ENCODE measurements at places on chromosomes 16 and 17. TPM values are rescaled to one million over a fixed set of nuclear protein-coding genes. Genes with fewer than 3 reads are reported as not detected.

DNA sequence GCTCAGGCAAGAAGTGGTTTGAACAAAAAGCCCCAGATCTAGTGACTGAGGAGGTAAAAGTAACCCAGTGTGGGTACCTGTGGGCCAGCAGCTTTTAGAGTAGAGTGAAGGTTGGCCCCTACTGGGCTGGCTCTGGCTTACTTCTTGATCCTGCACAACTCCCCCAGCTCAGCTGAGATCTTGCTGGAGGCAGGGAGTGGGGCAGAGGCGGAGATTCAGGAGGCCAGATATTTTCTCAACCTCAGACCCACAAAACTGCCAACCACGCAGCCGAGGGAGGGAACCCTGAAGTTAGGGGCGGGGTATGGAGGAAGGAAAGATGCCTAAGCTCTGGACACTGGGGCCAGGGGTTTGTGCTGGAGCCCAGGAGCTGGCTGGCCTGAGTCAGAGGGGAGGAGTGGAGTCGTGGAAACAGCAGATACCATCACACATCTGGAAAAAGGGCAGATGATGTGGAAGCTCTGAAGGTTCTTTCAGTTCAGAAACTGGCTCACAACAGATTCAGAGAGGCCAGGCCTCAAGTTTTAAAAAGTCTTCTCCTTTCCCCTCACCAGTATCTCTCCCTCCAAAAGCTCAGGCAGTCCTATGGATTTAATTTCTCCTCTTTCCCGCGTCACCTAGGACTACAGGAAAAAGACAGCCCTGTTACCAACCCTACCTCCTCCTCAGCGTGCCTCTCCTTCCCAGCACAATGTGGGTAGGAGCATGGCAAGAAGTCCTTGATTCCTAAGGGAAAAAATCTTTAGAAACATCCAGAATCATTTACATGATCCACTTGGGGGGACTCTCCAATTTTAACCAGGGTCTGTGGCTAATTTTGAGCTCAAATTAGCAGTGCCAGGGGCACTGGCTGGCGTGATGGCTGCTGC lies 48.1 kb downstream of the MYO18A start:
- DNase-seq: no peak

DNA sequence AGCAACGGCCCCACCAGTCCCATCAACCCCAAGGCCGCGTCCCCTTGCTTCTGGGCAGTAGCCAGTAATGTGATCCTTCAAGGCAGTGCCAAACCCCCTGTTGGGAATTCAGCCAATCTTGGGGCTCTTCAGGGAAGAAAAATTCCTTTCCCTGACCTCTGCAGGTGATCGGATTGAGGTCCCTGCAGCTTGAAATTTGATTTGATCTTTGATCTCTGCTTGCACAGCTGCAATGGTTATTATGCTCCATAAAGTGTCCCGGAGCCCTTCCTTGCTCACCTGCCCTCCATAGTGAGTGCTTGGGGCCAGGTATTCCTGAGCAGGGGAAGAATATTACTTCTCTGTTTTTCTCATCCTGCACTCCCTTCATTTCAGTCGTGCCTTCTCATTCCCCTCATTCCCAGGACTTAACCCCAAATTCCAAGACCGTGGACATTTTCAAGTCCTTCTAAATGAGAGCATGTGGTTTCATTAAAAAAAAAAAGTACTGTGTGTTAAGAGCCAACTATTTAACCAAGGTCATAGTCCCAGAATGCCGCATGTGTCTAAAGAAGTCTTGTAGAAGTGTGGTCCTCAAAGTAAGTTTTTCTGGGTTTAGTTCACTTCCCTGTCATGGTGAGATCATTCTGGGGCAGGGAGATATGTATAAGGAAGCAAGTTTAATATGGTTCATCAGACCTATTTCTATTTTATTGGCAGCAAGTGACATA lies 56.3 kb downstream of the SOX9 start:
- no peak for DNase-seq

DNA sequence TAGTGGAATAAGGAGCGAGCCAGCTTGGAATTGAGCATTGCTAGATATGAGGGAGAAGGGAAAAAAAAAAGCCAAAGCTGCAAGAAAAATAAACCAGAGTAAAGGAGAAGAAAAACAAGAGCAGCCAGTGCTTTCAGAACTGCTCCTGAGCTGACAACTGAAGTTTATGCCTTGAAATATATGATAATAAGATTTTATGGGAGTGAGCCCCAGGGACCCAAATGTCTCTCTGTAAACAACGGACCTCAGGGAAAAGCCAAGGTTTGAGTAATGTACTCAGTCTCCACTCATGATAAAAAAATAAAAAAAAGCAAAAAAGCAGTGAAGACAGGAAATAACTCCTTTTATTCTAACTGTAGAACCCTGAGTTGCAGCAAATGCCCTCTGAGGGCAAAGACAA lies 132.6 kb downstream of the SNX11 start:
- DNase-seq: no peak

- no peak for DNase-seq
These were observed 4.4 kb downstream of the BAHCC1 start for GRCh38 chr17:81399481-81400153.

GRCh38 chr17:3729881-3730280 lies 6.2 kb downstream of the HASPIN start:
- no peak for DNase-seq

DNA sequence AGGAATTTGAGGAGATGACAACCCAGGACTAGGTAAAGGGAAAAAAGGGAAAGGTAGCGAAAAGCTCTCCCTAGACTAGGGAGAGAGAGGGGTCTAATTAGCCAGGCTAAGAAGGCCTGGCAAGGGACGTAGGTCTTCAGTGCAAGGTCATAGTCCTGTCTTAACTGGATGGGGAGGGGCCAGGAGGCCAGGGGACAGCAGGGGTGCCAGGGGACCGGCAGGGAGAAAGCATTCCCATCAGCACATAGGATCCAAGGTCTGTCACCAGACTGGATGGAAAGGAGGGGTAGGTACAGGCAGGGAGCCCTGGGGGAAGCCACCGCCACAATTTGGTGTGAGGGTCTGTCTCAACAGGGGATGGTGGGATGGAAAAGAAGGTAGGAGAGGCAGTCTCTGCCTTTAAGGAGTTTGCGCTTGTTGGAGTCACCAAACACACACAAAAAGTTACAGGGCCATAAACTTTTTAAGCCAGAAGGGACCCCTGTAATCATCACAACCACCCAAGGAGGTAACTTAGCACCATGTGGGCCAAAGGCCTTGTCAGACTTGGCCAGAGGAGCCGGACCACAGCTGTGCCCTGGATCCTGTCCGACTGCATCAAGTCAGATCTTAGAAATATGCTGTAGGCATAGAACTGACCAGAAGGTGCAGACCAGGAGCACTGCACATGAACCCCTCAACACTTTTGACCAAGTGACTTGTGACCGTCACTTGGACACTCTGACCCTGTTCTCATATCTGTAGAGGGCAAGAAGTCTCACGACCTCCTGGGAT lies 10.0 kb downstream of the AXIN2 start:
- no peak for DNase-seq

- DNase-seq: no peak
These were observed 15.4 kb downstream of the MFSD11 start for GRCh38 chr17:76753061-76753961.

Gene NAGS
- polyA plus RNA-seq: 2.0 TPM

Gene LASP1
- polyA plus RNA-seq: 135 TPM

Measured in left kidney (tissue), 8 donors.